ENCODE measurements at places on chromosomes 6 and 20. TPM values are rescaled to one million over a fixed set of nuclear protein-coding genes. Genes with fewer than 3 reads are reported as not detected.

GNMT gene
- under 0.01 TPM for total RNA-seq

MARCKS gene
- total RNA-seq, result 187 TPM

OLIG3 gene
- not detected for total RNA-seq

GABBR1 gene
- 4.0 TPM for total RNA-seq

TAGAP gene
- total RNA-seq, result not detected

HLA-DRA gene
- total RNA-seq, result not detected

VGLL2 gene
- total RNA-seq, result not detected

HLA-DPB1 gene
- 12.2 TPM for total RNA-seq

TTK gene
- total RNA-seq, result 2.2 TPM

XKR7 gene
- under 0.01 TPM for total RNA-seq

SLC22A3 gene
- total RNA-seq, result not detected

EDN1 gene
- total RNA-seq, result 268 TPM

- DNase-seq, result no peak
Observed at GRCh38 chr6:43760210-43761168, 9.5 kb upstream of the VEGFA start.

DNA sequence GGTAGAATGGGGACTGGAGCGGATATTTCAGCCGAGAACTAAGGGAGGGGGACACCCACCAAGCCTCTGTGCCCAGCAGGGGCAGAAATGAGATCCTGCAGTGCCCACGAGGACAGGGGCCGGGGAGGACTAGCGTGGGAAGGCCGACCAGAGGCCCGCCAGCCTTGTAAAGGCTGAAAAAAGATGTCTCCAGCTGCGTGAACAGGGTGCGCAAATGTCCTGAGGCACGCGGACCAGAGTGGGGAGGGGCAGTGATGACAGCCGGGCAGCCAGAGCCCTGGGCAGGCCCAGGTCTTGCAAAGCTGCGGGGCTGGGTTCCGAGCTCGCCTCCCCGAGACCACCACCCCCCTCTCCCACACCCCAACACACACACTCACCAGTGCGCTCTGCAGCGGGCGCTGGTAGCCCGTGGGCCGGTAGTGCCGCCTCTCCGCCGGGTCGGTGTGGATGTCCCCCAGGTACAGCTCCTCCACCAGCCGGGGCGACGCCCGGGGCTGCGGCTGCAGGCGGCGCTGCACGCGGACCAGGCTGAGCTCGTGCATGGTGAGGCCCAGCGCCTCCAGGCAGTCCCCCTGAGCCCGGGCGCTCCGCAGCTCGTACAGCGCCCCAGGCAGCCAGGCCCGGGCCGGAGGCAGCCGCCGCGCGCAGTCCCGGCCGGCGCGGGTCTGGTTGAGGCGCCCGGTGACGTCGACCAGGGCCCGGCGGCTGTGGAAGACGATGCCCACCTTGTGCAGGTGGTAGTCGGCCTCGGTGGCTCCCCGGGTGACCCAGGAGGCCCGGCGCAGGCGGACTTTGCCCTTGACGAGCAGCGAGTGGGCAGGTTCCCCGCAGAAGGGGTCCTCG lies 48.2 kb downstream of the APCDD1L start:
- DNase-seq, result no peak

DNA sequence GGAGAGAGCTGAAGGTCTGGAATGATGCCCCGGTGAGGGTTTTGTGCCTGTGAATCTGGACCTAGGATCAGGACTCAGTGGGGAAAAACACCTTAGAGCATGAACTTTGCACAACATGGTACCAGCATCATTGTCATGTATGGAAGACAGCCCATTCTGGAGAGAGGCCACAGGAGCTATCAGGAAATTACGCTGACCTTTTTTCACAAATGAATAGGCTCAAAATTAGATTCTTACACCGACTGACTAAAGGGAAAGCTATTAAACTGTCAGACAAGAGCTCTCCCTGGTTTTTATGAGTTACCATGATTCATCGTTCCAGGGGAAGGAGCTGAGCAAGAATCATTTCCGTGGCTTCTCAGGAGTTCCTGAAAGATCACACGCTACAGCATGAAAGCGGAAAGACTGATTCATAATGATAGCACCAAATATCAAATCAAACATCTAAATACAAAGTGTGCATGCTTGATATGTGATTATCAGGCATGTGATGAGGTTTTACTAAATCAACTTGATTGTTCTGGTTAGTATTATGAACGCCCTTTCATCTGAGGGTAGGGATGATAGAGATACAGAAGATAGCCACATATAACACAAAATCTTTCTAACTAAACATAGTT lies 224.9 kb upstream of the SMLR1 start:
- peak; percentile 90 for DNase-seq

GRCh38 chr6:53250176-53251032 lies 98.3 kb downstream of the ELOVL5 start:
- DNase-seq, result no peak

- DNase-seq, result peak; percentile 29
Observed at GRCh38 chr20:663315-664090, 10.5 kb upstream of the SRXN1 start.

DNA sequence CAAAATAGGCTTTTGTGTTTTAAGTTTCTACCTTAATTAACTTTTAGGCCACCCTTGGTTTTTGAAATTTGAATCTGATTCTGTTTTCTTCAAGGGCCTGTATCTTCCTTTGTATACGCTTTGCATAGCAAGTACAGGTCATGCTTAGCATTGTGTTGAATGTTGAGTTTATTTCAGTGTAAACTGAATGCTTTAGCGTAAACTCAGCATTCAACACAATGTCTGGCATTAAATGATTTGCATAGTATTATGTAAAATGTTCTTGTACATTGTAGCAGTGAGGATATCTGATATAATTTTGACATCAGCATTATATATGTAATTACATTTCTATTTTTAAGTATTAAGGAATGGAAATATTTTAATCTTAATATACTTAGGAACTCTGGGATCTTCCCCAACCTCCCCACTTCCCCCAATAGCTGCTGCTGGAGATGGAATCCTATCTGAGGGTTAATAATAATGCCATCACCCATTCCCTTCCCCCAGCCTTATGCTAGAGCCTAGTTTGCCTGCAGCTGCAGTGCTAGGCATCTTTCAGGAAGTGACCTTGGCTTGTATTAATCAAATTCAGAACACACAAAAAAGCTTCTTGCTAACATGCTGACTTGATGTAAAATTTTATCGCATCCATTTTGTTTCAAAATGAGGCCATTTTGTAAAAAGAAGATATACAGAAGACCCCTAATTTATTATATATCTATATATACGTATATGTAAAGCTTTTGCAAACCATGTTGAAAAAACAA lies 73.1 kb downstream of the NCOA3 start:
- DNase-seq, result peak; percentile 81

GRCh38 chr20:54115172-54115854 lies 44.9 kb upstream of the BCAS1 start:
- no peak for DNase-seq

DNA sequence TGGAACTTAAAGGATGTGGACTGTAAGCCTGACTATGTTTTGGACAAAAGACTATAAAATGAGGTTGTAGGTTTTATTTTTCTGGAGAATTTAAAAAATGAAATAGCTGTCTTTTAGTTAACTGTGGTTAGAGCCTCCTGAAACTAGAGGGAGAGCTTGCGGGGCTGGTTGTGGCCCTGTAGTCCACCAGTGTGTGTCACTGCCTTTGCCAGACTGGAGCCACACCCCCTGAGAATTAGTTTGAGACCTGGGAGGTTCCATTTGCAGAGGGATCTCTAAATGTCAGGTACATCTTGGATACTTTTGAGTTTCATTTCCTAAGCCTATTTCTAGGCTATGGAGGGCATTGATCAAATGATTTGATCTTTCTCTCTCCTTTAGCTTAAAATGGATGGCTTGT lies 20.8 kb downstream of the ZC2HC1B start:
- no peak for DNase-seq

GRCh38 chr6:28408076-28408802 lies 8.7 kb upstream of the ZSCAN12 start:
- no peak for DNase-seq

- DNase-seq, result no peak
Observed at GRCh38 chr6:845566-845965, 152.6 kb upstream of the EXOC2 start.

DNA sequence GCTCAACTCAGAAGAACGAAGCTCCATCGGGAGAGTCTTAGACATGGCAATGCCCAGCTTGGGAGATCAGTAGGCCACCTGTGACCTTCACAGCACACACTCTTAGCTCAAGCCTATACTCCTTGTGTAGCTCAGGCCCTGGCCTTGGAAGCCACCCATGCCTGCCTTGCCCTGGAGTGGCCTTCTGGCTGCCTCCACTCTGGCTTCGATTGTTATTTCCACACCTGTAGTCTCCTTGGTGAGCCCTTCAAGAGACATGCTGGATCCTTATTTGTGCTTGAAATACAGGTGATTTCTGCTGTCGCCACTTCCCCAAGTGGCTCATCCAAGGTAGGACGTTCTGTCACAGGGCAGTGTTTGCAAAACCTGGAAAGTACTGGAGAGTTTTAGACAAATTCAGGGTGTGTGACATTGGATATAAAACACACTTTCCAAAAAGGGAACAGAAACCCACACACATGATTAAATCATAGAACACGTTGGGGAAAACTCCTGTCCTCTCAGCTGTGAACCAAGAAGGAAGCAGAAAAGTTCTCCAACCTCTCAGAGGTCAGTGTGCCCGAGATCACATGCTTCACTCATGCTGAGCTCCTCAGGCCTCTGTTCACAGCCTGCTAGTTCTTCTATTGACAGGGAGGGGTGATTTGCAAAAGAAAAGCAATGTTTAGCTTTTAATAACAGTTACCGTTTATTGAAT lies 391.8 kb downstream of the CDC5L start:
- DNase-seq, result no peak

DNA sequence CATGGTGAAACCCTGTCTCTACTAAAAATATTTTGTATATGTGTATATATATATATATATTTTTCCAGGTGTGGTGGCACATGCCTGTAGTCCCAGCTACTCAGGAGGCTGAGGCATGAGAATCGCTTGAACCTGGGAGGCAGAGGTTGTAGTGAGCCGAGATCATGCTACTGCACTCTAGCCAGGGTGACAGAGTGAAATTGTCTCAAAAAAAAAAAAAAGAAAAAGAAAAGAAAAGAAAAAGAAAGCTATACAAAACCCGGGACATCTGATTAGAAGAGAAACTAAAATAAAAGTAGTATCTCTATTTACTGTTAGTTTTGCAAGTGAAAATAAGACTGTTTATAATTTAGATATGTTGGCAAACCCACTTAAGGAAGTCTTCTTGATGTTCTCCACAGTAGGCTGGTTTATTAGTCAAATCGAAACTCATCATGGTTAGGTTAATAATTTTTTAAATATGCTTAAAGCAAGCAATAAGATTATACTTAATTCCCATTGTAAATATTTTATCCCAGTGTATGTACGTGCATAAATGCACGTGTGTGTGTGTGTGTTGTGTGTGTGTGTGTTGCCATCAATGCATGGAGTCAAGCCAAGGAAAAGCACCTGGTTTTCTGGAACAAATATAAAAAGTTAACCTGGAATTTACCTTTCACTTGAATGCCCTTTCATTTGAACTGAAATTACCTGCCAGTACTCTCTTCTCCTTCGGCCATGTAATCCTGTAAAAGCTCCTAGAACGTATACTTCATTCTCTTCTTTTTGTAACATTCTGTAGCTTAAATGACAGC lies 7.1 kb downstream of the VNN2 start:
- no peak for DNase-seq

DNA sequence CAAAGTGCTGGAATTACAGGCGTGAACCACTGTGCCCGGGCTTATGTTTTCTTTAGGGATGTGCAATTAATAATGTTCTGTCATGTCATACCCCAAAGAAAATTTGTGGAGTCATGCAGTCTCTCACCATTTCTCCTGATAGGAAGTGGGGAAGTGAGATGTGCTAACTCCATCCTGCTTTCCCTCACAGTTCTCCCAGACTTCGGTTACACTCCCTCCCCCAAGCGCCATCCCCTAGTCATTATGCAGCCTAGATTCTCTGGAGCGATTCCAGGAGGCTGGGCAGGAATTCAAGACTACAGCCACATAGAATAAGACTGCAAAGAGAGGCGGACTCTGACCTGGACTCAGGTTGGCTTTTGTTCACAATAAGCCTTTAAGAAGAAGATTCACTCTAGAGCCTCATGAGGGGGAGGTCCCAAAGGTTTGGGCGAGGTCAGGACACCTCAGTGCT lies 271.4 kb downstream of the ALDH8A1 start:
- peak; percentile 87 for DNase-seq

- peak; percentile 92 for DNase-seq
Observed at GRCh38 chr20:44702776-44703175, 12.4 kb upstream of the CCN5 start.

DNA sequence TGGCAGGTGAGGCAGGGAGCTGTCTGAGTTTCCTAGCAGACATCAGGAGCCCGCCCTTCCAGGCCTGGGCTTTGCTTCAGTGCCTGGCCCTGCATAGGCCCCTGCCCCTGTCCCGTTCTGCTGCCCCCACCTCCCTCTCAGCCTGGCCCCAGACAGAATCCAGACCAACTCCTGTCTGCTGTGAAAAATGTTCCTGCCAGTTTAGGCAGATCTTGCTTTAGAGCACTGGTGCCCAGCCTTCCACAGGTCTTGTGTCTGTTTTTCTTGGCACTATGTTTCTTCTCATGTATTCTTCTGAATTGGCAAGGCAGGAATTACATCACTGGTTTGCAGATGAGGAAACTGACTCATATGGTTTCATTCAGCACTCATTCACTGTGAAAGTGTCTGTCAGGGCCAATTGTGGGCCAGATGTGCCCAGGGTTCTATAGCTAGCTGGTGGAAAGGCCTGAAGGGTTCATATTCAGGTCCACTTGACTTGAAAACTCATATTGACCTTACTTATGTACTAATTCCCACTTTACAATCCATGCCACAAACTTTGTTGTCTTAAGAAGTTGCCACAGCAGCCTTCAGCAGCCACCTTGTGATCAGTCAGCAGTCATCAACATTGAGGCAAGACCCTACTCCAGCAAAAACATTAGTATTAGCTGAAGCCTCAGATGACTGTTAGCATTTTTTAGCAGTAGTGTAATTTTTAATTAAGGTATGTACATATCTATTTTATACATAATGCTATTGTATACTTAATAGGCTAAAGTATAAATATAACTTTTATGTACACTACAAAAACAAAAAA lies 40.5 kb downstream of the HLA-F start:
- peak; percentile 81 for DNase-seq

GRCh38 chr6:41066867-41067304 lies 5.3 kb downstream of the OARD1 start:
- peak; percentile 90 for DNase-seq

- DNase-seq, result no peak
Observed at GRCh38 chr6:85137865-85138264, 312.0 kb upstream of the NT5E start.

GRCh38 chr6:97882755-97883154 lies 599.7 kb upstream of the MMS22L start:
- DNase-seq, result no peak

DNA sequence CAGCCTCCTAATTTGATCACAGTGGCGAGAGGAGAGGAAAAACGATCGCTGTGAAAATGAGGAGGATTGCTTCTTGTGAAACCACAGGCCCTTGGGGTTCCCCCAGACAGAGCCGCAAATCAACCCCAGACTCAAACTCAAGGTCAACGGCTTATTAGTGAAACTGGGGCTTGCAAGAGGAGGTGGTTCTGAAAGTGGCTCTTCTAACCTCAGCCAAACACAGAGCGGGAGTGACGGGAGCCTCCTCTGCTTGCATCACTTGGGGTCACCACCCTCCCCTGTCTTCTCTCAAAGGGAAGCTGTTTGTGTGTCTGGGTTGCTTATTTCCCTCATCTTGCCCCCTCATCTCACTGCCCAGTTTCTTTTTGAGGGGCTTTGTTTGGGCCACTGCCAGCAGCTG lies 28.7 kb downstream of the SAYSD1 start:
- no peak for DNase-seq

Data from lung microvascular endothelial cell (primary cell).